ENCODE measurements at places on chromosomes 7 and 10.

GRCh38 chr7:145224775-145225174 lies 388.9 kb upstream of the TPK1 start:
- DNase-seq: no peak

GRCh38 chr10:77873536-77874380 lies 52.8 kb downstream of the DLG5 start:
- no peak for DNase-seq

DNA sequence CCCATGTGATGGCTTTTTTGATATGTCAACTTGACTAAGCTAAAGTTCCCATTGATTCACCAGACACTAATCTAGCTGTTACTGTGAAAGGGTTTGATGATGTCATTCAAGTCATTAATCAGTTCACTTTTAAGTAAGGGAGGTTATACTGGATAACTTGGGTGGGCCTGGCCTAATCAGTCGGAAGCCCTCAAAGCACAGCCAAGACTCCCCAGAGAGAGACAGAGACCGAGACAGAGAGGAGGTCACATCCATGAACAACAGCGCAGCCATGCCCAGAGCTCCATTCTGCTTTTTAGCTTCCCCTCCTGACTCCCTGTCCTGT lies 103.4 kb downstream of the TRIL start:
- DNase-seq: no peak

DNA sequence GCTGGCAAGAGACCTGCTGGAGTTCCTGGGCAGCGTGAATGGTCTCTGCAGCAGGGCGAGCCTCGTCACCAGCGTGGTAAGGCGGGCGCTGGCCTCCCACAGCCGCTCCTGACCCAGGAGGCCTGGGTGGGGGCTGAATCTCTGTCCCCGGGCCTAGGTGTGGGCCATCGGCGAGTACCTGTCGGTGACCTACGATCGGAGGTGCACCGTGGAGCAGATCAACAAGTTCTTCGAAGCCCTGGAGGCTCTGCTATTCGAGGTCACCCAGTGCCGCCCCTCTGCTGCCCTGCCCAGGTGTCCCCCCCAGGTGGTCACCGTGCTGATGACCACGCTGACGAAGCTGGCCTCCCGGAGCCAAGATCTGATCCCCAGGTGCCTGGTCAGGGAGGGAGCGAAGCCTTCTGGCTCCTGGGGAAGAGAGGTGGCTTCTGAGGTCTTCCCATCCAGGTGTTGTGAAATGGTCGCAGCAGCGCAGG lies 15.1 kb downstream of the AP5Z1 start:
- DNase-seq: no peak

- no peak for DNase-seq
Measured at GRCh38 chr7:106317971-106318370, 33.2 kb upstream of the NAMPT start.

DNA sequence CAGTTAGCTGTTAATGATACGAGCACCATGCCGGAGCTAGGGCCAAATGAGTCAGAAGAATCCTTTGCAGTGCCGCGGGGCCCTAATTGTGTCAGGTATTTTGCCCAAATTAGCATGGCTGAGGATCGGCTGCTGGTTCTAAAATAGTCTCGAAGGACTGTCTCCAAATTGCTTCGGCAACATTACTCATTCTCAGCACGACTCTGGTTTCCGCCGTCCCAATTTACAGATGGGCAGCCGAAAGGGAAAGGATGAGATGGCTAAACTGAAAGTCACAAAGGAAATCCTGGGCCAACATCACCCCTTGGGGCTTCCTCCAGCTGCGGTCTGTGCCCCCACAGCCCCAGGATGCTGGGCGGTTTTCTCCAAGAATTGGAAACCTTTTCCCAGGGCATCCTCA lies 351.4 kb downstream of the PAXIP1 start:
- DNase-seq: no peak

GRCh38 chr7:128364166-128364870 lies 2.8 kb upstream of the PRRT4 start:
- DNase-seq: no peak

DNA sequence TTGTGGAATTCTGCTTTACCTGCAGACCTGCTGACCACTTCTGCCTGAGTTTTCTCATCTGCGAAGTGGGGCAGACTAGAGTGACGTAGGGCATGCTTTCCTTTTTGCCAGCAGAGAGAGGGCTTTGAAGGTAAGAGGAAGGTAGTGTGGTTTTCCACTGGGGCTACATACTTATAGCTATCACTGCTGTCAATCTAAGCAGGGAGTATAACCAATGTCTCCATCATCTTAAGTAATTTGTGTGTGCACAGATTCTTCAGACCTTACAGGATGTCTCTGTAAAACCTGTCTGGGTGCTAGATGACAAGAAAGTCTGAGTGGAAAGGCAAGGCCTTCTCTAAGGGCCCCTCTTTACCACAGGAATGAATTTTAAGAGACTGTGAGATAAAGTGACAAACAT lies 106.8 kb downstream of the RBM20 start:
- DNase-seq: no peak

DNA sequence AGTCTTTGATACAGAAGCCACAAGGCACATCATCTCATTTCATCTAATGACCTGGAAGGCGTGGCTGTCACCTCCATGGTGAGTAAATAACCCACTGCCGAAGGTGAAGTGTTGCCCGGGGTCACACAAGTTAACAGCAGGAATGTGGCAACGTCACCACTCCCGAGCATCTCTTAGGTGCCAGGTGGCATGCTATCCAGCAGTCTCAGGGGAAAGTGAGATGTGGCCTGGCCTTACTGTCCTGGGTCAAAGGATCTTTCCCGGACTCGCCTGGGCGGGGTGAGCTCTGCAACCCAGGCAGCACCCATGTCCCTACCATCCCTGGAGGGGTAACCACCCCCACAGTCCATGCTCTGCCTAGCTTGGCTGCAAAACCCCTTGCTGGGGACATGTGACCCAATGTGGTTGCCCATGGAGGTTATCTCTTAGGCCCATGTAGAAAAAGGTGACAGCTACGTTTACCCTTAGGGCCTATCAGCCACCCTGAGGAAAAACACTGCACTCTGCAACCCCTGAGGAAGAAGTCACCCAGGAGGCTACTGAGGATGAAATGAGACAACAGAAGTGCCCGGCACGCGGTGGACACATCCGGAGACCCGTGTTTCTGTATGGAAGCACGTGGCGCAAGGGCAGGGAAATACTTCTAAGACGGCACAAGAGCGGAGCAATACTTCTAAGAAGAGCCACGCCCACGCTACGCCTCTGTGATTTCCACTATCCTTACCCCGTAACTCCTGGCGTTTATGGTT lies 52.0 kb downstream of the BAIAP2L1 start:
- DNase-seq: no peak

GRCh38 chr7:129388333-129389098 lies 45.7 kb upstream of the STRIP2 start:
- DNase-seq: peak; percentile 26

GRCh38 chr7:148291799-148292198 lies 298.8 kb upstream of the C7orf33 start:
- no peak for DNase-seq

DNA sequence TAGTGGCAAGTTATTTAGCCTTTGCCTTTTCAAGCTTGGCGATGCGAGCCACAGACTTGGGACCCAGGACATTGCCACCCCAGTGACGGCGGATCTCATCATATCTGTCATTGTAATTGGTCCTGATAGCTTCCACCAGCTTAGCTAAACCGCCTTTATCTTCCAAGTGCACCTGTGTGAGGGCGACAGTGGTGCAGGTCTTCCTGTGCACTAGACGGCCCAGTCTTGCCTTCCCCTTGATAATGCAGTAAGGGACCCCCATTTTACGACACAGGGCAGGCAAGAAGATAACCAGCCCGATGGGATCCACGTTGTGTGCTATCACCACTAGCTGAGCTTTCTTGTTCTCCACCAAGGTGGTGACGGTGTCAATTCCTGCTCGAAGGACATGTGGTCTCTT lies 99.6 kb upstream of the ITGB1 start:
- no peak for DNase-seq

DNA sequence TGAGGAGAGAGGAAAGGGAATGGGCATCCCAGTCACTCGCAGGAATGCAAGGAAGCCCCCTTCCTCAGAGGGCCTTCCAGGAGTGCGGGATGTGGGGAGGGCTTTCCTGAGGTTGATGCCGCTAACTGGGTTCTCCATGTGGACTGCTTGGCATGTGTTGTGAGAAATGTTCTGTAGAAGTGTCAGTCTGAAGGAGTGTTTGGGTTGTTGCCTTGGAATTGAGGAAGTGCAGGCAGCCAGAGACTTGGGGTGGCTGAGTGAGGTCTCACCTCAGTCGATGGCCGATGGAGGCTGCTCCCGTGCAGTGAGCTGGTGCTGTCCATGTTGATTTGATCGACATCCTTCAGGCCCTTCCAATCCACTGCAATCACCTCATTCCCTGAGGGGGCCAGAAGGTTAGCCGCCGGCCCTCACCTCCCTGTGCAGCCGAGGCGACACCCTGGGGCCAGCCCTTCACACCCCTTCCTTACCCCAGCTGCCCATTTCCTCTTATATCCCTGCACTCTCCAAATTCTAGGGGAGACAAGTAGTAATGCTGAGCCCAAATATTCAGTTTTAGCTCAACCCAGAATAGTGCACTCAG lies 2.7 kb downstream of the FAM131B start:
- DNase-seq: no peak

DNA sequence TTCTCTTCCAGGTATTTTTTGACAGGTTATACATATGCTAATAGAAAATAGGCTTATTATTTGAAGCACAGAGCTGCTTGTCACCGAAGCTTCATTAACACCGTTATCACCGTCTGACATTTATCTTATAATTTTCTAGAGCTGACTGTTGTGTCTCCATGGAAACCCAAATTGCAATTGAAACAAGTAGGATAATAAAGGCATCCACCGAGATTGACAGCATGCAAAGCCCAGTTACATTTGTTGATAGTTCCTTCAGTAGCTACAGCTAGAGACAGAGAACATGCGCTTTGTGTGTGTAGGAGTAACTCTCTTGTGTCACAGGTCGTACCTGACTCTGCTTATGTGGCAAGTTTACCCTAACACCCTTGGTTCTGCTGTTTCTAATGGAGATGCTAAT lies 135.6 kb downstream of the CELF2 start:
- no peak for DNase-seq

DNA sequence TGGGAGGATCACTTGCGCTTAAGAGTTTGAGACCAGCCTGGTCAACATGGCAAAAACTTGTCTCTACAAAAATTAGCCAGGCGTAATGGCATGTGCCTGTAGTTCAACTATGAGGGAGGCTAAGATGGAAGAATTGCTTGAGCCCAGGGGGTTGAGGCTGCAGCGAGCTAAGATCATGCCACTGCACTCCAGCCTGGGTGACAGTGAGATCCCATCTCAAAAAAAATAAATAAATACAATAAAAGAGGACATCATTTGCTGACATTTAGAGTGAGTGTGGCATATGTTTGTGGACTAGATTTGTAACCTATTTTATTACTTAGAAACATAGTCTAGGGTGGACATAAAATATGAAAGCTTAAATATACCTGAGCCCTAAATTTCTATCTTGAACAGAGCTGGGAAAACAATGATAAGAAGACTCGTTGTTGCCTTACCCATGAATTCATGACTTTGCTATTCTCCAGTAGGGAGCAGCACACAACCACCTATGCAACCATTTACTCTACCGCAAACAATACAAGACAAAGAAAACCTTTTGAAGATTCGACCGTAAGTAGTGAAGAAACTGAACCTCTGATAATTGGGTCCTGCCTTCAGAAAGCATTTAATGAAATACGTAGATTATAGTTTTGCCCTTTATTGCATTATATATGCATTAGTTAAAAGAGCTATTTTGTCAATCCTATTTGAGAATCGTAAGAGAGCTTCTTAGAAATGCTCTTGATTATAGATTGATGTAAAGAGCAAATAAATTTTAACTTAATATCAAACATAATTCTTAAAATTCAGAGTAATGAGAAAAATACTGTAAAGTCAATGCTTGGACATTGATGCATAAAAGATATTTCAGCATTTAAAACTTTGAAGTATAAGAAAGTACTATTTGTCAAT lies 83.5 kb downstream of the GNAT3 start:
- DNase-seq: peak; percentile 1

DNA sequence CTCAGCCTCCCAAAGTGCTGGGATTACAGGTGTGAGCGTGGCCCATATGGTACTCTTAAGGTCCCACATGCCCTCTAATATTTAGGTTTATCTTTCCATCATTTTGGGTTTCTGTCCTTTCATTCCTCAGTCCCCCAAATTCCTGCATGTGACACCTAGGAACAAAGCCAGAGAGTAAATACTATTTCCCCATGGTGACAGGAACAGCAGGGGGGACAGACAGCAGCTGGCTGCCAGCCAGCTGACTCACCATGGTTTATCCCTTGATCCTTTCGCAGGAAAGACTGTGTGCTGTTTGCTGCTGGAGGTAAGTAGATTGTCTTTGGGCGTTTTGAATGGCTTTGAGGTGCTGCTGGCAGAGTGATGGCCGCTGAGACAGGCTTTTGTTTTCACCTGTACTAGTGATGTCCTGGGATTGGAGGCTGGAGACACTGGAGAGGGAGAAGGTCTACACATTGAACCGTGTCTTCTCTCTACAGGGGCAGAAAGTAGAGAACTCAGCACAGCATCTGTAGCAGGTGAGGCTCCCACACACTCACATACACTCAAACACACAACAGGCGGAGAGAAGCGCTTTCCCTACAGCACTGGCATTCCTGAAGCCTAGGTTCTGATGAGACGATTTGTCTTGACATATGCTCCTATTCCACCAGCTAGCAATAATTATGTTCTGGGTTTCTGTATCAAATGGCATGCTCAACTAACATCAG lies 83.7 kb upstream of the EFCAB10 start:
- DNase-seq: no peak

DNA sequence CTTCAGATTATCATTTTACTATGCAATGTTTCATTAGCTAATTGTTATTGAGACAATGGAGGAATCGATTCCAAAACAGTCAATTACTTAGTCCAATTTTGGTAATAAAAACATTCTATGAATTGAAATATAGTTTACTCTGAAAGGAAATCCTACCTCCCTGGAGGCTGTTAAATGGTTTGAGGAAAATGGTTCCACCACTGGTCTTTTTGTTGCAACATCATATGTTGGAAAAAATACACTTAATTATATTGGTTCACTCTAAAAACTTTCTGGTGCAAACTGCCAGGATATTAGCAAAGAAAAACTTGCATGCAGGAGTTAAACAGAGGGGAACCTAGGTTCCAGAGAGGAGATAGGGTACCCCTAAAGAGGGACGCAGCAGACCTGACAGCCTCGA lies 267.3 kb upstream of the LYZL1 start:
- no peak for DNase-seq

DNA sequence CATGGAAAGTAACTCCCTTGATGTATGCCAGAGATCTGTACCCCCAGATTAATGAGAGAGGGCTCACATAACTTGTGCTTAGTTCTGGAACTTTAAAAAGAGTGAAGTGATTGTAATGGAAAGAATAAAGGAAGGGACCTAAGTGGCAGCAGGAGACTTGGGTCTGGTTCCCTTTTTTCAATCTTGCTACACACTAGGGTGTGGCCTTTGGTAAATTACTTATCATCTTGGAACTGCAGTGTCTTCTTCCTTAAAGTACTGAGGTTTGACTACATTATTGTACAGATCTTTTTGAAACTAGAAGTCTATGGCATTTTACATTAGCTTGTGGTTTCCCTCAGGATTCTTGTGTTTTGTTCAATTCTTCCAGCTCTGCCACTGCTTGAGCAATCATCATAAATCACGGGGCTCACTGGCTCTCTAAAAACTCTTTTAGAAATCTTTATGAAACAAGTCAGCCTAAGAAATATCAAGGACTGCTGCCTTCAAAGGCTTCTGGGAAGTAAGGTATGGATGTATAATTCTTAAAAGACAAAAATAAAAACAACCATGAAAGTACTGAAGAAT lies 22.5 kb upstream of the CHRM2 start:
- DNase-seq: no peak

All from hippocampal formation (tissue), 2 donors.